NCI-H1930 (cell line): ENCODE measurements at places on chromosomes 12 and 14.

GRCh38 chr12:46722394-46723185, 103.2 kb downstream of the SLC38A4 start:
- DNase-seq: no peak

GRCh38 chr14:59225281-59225680, 36.8 kb downstream of the DAAM1 start:
- no peak for DNase-seq

DNA sequence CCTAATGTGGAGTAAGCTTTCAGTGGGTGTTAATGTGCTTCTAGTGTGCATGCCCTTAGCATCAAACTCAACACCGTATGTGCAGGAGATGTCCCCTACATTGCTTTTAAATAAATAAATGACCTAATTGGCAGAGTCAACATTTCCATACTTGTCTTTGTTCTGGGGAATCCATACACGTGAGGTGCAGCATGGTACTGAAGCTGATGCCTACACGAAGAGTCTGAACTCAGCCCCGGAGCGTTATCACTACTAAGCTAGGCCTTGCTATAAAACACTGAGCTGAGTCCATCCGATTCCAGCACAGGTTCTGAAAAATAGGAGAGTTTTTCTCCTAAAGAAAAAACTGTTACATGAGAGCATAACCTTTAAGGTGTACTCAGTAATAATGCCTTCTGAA, 125.0 kb upstream of the DYRK2 start:
- no peak for DNase-seq

GRCh38 chr12:108457006-108457733, 57.9 kb upstream of the FICD start:
- peak; percentile 29 for DNase-seq

GRCh38 chr14:23864861-23865260, 88.7 kb upstream of the DHRS4 start:
- DNase-seq: no peak

DNA sequence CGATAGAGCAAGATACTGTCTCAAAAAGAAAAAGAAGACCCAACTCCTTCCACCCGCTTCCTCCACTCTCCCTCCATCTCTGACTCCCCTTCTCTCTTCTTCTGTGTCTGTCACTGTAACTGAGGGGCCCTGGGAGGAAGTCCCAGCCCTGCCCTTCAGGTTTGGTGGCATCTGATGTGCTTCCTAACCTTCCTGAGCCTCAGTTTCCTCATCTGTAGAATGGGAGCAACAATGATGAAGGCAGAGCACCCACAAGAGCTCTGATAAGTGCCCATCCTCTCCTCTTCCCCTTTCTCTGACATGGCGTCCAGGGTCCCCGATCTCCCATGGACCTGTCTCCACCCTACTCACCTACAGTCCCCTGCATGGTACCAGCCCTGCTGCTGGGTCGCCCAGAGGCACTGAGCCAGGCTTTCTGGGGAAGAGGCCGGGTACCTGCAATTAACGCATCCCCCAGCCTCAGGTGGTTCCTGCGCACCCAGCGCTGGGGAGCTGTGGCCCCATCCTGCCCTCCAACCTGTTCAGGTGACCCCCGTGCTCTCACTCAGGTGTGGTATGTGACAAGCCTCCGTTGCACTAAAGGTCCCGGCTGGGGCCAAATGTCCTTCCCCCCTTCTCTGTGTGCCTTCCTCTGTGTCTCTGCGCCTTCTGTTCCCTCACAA, 13.2 kb downstream of the FOXN4 start:
- no peak for DNase-seq
